ENCODE measurements at places on chromosomes 3 and 15.
A peak's percentile ranks its signal among the peaks of the same experiment; 100 is the strongest.

GRCh38 chr15:71830981-71831380, 20.6 kb downstream of the NR2E3 start:
- no peak for DNase-seq

- DNase-seq = no peak
Measured at GRCh38 chr3:119841808-119842471, 60.0 kb downstream of the NR1I2 start.

DNA sequence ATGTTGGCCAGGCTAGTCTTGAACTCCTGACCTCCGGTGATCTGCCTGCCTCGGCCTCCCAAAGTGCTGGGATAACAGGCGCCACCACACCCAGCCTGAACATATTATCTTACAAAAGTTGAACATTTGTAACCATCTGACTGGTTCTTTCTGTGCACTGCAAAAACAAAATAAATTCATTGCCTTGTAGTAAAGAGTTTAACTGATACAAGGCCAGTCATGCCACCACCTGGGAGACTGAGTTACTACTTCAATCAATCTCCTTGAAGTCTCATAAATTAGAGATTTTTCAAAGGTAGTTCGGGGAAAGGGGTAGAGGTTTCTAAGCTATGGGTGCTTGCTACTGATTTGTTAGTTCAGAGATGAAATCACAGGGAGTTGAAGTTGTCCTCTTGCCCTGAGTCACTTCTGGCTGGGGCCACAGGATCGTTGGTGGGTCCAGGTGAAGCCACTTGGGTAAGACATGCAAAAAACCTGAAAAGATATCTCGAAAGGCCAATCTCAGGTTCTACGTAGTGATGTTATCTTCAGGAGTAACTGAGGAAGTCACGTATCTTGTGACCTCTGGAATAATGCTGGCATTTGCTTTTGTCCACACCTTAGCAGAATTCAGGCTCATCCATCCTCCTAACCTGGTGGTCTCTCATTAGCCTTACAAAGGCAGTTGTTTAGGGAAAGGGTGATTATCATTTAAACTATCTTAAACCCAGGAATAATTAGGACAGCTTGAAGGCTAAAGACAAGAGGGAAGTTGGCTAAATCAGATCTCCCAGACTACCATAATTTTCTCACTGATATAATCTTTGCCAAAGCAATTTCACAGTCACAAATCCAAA, 33.7 kb downstream of the ZBTB11 start:
- DNase-seq = no peak

DNA sequence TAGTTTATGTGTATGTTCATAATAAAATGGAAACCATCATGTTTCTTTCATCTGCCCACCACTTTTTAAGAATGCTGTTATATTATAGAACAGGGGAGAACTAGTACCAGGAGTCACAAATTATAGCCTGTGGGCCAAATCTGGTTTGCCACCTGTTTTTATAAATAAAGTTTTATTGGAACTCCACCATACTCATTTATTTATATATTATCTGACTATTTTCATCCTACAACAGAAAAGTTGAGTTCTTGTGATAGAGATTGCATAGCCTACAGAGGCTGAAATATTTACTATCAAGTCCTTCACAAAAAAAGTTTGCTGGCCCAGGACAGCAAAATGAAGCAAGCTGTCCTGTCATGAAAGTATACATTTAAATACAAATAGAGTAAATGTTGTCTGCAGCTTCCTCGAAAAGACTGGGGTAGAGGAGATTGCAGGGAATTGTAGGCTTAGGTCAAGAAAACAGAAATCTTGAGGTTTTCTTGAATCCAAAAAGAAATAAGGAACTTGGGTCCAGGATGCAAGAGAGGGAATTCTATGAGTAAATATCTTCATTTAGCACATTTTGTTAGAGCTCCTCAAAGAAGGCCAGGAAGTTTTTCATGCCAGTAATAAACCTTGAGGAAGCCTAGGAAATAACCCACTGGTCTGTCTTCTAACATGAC, 41.1 kb downstream of the FILIP1L start:
- no peak for DNase-seq

DNA sequence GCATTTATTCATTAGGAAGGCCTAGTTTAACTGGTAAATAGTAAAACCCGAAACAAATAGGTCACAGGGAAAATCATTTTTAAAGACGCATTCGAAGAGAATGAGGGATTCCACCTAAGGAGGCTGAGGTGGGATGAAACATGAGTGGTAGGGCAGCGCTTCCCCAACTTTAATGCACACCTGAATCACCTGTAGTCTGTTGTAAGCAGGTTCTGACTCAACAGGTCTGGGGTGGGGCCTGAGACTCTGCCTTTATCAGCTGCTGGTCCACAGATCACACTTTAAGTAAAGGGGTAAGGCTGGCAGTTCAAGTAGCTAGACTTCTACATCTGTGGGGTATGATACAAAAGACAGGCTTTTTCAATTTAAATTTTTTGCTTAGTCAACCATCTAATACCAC, 223.5 kb upstream of the UBE2E2 start:
- DNase-seq = no peak

DNA sequence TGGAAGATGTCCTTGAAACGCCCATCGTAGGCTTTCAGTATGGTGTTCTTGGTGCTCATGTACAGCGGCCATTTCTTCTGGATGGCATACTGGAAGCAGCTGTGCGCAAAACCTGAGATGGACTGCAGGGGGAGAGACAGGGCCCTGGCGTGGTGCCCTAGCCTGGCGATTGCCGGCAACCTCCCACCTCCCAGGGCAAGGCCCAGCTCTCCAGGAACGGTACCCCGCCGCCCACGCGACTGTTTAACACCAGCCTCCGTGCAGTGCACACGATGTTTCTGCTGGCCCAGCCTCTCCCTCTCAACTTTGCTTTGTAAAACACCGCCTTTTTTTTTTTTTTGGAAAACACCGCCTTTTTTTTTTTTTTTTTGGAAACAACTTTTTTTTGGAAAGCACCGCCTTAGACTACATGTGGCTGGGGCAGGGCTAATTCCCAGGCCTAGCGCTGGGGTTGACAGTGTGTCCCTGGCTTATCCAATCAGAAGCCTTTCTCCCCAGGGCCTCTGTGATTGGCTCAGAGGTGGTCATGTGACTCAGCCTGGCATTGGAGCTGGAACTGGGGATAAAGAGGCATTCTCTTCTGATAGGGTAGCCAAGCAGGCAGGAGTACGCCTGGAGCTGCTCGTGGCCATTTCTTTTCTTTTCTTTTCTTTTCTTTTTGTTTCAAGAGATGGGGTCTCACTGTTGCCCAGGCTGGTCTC, 14.7 kb downstream of the IDH2 start:
- DNase-seq = peak; percentile 90

GRCh38 chr3:102174312-102174712, 260.5 kb upstream of the ZPLD1 start:
- no peak for DNase-seq

DNA sequence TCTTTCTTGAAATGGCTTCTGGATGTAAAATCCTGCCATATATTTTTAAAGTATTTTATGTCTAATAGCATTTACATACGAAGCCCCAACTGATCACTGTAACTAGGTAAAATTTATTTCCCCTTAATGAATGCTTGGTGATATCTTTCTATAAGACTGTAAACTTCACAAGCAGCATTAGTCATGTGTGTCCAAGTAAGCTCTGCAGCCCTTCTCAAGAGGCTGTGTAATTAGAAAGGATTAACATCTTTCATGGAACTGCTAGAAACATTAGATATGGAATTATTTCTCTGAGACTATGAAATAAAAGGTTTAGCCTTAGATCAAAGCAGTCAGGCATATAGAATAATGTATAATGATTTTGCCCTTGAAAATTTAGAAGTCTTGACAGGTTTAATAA, 143.3 kb downstream of the EPHA3 start:
- no peak for DNase-seq

DNA sequence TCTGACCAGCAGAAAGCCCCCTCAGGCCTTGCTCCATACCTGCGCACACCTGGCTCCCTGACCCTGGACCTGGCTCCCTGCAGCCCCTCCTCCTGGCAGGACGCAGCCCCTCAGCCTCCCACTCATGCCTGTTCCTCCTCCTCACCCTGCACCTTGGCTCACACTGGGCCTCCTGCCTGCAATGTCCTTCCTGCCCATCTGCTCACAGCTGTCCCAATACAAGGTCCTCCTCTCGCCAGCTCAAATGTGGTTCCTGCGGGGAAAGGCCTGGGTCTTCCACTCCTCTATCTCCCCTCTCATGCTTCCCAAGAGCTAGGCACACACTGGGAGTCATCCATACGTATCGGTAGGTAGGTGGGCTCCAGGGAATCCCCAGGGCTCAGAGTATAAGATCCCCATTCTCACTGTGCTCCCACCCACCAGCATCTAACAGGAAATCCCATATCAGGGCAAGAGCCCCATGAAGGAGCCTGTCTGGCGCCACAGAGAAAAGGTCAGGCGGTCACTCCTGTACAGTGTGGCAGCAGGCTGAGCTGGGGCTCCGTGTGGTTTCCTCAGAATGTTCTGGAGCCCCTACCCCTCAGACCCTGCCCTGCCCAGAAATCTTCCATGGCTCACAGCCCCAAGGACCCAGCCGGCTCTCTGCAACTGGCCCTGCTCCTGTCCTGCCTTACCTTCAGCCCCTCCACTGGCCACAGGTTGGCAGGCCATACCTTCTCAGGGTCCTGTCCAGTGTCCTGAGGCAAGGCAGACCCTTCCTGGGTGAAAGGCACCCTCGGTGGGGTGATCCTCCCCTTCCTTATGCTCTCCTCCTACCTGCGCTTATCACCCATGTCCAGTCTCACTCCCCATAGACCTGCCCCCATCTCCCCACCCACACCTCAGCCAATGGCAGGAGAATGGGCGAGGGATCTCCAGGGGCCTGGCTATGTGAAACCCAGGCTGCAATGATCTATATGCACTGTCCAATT, 10.9 kb downstream of the PLCD1 start:
- DNase-seq = no peak

GRCh38 chr3:123294296-123294938, 92.7 kb downstream of the SEC22A start:
- DNase-seq = no peak

- DNase-seq = no peak
Measured at GRCh38 chr15:81835731-81836130, 210.1 kb downstream of the MEX3B start.

- no peak for DNase-seq
Measured at GRCh38 chr15:73941044-73941443, 14.8 kb downstream of the LOXL1 start.

- DNase-seq = no peak
Measured at GRCh38 chr3:2653706-2654105, 456.5 kb downstream of the IL5RA start.

- DNase-seq = no peak
Measured at GRCh38 chr3:37731895-37732294, 129.8 kb upstream of the CTDSPL start.

DNA sequence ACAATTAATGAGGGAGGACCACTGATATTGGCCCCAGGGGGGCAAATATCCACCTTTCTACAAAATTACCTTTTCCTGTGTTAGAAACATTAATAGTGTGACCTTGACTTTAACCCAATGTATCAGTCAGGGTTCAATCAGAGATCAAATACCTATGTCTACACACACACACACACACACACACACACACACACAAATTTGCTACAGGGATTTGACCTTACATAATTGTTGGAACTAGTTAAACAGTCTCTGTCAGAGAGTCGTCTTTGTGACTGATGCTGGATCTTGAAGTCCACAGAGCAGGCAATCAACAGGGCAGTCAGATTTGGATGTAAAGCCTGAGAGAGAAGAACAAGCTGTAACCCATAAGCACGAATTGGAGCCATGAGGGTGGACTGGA, 32.5 kb downstream of the TM4SF4 start:
- no peak for DNase-seq

- no peak for DNase-seq
Measured at GRCh38 chr3:117618462-117618861, 908.9 kb downstream of the TUSC7 start.

- no peak for DNase-seq
Measured at GRCh38 chr3:5016211-5017161, 37.2 kb downstream of the BHLHE40 start.

- DNase-seq = no peak
Measured at GRCh38 chr3:9255976-9256375, 6.5 kb upstream of the SRGAP3 start.

DNA sequence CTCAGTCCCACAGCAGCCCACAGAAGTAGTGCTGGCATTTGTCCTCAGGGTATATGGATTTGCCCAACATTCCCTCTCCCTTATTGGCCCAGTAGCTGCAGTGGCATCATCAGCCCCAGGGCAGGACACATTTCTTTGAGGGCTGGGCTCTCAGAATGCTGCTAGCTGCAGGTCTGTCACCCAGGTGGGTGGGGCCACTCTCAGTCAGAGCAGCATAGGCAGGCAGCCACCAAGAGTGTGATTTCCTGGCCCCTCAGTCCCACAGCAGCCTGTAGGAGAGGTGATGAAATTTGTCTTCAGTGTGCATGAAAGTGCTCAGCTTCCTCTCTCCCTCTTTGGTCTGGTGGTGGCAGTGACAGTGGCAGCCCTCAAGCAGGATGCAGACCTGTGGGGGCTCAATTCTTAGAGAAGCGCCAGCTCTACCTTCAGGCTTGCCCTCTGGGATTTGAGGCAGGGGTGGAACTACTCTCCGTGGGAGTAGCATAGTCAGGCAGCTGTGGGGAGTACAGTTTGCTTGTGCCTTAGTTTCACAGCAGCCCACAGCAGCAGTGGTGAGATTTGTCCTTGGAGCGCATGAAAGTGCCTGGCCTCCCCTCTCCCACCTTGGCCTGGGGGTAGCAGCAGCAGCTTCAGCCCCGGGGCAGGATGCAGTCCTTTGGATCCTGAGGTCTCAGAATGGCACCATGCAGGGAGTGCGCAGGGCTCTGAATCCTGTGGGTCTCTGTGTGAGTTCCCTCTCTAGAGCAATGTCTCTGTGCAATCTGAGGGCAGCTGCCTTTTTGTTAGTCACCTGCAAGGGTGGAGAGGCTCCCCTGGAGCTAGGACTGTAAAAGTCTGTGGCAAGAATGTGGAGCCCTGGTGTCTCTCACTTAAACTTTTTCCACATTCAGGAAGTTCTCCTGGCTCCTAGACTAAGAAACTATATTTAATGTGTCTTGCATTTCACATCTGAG, 1229.1 kb downstream of the ROBO2 start:
- DNase-seq = no peak

DNA sequence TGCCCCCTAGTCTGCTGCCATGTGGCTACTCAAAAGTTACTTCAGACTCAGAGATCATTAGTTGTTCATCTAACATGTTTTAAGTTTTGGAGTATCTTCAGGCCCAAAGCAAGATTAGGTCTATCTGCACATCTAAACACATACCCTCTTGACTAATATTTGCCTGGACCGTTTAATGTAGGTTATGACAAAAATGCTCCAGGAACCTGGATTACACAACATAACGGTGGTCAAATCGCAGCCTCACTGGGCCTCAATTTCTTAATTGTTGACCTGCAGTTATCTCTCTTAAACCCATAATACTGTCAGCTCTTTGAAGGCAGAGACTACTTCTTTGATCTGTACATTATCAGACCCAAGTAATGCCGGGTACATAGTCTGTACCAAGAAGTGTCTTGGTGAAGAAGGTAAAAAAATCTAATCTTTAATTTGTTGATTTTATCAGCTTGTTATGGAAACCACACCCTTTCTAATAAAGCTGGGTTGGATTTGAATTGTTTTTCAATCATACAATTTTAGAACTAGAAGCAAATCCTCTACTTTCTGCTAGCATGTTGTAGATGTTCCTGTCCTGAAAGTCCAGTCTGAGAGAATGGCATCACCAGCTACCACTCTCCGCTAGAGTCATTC, 3.6 kb downstream of the SNRK start:
- DNase-seq = no peak

GRCh38 chr3:156341831-156342416, 213.0 kb downstream of the SSR3 start:
- DNase-seq = no peak

- DNase-seq = no peak
Measured at GRCh38 chr3:128547368-128547987, 54.5 kb upstream of the GATA2 start.

- no peak for DNase-seq
Measured at GRCh38 chr3:29559741-29560465, 279.0 kb downstream of the RBMS3 start.

Data from COLO829 (cell line).